Thoracic aorta (tissue), 2 donors: ENCODE measurements at places on chromosomes 2 and 18.

DNA sequence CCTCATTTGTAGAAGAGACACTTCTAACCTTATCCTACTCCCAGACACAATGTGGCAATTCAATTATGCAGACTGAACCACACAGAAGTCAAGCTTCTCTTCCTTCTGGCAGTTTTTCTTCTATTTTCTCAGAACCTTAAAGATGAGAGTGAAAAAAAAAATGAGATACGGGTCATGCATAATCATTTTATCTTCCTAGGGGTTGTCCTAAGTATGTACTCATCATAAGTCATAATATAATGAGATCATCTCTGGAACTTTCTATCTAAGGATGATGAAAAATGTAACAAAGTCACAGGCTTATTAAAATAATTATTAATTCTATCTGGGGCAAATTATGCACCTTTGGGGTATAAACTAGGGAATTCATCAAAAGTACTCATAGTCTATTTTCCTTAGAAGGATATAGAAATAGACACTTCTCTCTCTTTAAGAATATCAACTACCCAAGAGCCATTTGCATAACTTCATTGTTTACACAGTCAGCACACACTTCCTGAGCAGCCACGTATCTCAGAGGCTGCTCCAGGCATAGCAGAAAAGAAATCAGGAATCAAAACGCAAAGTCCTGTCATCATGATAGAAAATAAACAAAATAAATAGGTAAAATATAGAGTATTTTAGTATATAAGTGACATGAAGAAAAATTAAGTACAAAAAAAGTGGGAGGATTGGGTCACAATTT, 345.9 kb upstream of the SPHKAP start:
- no peak for DNase-seq

DNA sequence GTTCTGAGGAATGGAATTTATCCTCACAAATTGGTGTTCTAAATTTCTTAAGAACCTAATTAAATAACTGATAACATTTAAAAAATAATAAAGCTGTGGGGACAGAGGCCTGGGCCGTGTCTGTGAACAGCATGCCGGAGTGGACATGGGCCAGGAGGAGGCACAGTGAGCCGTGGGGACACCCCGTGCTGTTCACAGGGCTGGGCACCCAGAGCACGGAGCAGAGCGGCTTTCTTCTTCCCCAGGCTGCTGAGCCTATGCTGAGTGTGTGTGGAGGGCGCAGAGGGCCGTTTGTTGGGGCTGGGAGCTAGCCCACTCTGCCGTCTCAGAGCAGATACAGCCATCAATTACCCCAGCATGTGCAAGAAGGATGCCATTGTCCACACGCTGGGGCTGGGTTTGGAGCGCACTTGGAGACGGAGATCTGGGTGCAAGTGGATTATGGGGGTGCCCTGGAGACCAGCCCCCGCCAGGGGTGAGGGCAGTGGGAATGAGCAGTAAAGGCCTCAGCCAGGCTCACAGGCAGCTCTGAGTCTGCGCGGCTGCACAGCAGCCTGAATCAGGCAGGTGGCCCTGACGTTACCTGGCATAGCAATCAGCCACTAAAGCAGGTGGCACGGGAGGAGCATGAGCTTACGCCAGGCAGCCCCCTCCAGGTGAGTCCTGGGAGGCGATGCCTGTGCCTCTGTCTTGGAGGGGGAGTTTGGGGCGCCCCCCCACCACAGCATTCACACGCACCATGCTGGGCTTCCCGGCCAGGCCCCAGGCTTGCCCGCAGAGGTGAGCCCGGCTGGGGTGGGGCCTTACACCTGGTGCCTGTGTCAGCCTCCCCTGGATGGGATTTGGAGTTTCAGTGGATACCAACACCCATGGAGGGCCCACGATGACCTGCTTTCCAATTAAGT, 52.1 kb upstream of the SLC66A3 start:
- DNase-seq = no peak

DNA sequence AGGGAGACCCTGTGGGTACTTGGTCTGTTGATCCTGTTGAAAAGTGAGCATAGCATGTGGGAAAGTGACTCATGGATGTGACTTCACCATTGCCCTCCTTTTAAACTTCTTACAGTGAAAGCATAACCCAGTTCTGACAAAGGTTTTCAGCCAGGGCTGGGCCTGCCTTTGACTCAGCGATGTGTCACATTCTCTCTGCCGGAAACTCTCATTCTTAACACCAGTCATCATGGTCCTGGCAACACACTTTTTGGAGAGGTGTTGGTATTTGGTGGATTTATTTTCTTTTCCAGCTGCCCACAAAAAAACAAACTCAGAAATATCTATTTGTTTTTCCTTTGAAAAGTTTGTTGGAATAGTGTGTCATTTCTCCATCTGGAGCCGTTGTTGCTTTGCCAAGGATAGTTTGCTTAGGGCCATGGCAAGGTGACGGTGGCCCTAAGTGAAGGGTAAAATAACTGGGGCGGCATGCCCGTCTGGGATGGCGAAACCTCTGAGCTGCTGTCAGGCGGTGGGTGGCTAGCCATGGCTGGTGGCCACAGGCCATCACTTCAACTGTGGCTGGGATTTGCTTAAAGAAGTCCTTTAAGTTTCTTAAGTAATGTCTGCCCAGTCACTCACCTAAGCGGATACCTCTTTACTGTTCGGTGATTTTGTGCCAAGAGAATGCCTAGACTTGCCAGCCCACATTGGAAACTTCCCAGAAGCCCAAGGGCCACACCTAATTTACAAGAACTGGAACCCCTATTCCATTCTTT, 123.3 kb downstream of the LTBP1 start:
- peak; percentile 77 for DNase-seq

DNA sequence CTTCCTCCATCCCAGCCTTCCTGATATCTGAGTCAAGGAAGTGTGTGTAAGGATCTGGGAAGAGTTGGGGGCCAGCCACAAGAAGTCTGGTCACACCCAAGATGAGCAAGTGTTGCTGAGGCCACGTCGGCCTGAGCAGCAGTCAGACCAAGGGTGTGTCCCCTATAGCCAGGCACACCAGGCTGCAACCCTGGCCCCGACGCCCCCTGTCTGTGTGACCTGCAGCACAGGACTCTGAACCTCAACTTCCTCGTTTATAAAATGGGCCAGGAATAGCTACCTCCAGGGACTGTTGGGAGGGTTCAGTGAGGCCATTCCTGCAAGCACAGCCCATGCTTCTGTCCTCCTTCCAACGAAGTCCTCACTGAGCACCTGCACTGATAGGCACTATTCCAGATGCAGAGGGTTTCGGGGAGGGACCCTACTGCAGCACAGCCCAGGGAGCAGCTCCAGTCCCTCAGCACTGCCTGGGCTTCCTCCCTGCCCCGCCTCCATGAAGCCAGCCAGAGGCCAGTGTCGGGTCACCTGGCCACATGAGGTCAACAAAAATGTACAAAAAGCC, 13.3 kb downstream of the LIMS2 start:
- no peak for DNase-seq

GRCh38 chr2:98578231-98578630, 30.1 kb downstream of the COA5 start:
- no peak for DNase-seq

DNA sequence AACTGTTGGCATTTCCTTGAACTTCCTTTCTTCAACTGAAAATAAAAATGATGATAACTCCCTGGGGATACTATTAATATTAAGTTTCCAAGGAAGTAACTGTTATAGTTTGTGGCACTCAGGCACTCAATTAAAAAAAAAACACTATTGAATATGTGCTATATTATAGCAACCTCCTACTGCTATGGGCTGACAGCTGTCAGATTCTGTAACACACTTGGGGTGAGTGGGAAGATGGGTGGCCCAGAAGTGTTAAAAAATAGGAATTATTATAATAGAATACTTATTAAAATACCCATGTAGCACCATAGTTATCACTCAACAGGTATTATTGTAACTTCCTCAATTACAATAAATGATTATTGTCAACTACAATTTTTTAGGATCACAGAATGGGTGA, 130.9 kb downstream of the RNF152 start:
- DNase-seq = no peak

- DNase-seq = no peak
Measured at GRCh38 chr2:45765728-45766254, 114.3 kb downstream of the PRKCE start.

DNA sequence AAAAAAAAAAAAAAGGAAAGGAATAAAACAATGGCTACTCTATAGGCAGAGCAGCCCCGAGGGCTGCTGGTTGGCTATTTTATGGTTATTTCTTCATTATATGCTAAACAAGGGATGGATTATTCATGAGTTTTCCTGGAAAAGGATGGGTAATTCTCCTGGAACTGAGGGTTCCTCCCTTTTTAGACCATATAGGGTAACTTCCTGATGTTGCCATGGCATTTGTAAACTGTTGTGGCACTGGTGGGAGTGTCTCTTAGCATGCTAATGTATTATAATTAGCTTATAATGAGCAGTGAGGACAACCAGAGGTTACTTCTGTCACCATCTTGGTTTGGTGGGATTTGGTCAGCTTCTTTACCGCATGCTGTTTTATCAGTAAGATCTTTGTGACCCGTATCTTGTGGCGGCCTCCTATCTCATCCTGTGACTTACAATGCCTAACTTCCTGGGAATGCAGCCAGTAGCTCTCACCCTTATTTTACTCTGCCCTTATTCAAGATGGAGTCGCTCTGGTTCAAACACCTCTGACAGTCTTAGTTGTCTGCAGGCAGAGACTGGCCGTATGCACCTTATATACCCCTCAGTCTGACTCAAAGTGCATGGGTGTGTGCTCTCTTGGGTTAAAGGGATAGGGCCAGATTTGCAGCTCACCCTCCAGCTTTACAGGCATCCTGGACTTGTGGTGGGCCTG, 57.7 kb downstream of the HAUS1 start:
- no peak for DNase-seq

- DNase-seq = no peak
Measured at GRCh38 chr2:64133828-64134227, 10.4 kb downstream of the PELI1 start.

DNA sequence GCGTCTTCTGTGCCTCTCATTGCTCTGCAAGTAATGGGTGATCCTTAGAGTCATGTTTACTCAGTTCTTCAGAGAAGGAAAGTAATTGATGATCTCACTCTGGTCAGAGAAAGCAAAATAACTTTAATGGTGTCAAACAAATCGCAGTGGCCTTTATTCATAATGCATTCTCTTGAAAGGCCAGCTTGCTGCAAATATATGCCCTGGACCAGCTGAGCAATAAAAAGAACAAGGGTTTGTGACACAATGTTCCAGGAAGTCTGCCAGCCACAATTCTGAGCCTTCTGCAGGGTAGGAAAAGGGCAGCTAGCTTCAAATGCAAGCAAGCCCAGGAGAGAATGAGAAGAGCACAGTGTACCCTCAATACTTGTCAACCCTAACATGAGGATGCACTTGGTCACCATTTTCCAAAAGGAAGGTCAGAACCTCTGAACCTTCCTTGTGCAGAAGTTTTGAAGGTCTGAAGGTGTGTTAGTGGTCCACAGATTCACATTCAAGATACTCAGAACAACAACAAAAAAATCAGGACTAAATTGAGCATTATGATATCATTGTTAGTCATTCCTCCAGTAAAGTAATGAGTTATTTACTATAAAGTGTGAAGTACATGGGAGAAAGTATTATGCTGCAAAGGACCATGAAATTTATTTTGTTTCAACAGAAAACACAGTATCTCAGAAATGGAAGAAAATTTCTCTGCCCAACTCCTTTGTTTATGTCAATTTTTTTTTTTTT, 355.6 kb downstream of the PAX3 start:
- peak; percentile 28 for DNase-seq

DNA sequence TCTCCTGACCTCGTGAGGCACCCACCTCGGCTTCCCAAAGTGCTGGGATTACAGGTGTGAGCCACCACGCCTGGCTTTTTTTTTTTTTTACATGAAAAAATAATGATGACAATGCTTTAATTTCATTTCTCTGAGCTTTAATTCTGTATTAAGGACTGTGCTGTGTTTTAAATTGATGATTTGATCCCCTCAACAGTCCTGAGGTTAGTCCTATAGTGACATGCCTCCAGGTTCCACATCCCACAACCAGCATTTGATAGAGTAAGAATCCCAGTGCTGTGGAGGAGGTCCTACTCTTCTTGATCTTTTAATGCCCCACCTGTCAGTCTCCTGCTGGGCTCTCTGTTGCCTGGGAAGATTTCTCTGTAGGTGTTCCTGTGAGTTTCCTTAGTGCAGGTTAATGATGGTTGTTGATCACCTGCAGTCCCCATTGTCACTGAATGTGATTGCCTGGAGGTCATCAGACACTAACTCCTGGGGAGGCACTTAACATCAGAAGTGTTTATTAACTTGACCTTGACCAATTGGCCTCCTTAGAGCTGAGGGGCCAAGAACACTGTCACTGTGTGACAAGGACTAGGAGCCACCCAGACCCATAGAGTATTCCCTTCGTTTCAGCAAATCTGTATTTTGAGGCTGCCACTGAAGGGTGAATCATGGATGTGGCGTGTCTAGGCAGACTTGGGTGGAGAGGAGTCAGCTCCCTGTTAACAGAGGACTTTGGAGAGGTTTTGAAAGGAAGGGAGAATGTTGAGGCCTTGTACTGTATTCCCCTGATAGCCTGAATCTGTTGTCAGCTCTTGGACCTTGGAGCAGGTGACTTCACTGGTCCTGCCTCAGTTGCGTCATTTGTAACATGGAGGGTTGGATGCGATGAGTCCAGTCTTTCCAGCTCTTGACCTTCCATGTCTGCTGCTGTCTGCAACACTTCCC, 11.5 kb downstream of the ASAP2 start:
- no peak for DNase-seq

DNA sequence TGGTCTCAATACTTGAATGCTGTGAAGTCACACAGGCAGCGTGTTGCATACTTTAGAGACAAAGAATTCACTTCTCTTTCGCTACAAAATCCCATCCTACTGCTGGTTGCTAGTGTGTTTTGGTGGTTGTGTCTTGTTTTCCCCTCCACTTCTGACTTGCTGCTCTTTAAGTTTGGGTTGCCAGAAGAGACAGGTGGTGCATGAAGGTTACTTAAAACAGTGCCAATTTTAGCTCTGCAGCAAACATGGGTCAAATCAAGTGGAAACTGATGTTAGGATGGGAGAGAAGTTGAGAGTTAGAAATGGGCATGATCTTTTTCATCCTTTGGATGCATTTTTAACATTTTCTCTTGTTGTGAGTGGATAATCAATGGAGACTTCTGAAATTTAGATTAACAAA, 136.2 kb upstream of the KCNH7 start:
- DNase-seq = no peak

- no peak for DNase-seq
Measured at GRCh38 chr2:107430006-107430405, 396.7 kb upstream of the RGPD4 start.

GRCh38 chr2:71826826-71827523, 320.7 kb downstream of the CYP26B1 start:
- no peak for DNase-seq

DNA sequence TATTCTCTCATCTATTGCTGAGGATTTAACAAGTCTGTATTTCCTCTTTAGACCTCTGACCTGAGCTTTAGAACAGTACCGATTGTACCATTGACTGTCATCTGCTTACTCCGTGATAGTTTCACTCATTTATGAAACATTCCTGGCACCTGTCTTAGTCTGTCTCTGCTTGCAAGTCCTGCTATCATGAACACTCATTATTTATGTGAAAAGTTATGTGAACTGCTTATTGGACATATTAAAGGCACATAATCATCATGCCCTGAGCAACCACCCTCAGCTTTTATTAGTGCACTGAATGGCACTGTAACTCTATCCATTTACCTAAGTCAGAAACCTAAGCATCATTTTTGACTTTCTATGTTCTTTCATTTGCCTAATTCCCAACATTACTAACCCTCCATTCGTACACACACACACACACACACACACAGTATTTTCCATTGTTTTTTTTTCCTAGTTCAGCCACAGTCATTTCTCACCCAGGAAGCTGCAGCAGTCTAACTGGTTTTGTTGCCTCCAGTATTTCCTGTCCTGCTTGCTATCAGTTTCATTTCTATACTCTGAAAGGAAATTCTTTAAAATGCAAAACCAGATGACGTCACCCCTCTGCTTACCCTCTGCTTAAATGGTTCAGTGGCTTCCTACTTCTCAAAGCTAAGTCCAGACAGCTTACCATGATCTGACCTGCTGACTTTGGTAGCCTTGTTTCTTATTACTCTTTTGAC, 146.1 kb downstream of the HAUS1 start:
- no peak for DNase-seq
